ENCODE measurements at places on chromosomes 6 and 20.

DNA sequence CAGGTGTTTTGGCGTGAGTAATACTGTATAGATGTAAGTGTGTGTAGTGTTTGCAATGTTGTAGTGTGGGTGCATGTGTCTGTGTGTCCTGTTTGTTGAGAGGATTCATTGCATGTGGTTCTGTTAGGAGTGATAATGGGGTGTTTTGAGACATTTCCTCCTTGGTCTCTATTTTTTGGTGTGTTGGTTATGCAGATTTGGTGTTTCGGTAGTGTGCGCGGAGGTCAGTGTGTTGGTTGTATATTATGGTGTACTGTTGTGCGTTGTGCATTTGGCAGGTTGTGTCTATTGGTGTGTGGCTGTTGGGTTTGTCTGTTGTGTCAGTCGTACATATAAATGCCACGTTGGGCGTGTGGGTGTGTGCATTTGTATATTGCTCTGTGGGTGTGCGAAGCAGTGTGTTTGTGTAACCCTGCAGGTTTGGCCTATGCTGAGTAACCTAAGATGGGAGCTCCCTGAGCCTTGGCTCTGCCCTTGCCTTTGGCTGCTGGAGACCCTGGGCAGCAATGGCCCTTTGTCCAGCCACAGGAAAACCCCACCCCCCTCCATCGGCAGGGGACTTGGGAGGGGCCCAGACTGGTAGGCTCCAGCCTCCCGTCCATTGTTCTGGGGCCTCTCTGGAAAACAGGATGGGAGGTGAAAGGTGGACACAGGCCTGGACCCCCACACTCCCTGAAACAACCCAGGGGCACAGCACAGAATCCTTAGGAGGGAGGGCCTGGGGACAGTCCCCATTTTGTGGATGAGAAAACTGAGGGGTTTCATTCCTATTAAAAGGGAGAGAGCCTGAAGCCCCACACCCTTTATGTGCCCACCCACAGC lies 10.3 kb upstream of the ID1 start:
- DNase-seq: no peak

DNA sequence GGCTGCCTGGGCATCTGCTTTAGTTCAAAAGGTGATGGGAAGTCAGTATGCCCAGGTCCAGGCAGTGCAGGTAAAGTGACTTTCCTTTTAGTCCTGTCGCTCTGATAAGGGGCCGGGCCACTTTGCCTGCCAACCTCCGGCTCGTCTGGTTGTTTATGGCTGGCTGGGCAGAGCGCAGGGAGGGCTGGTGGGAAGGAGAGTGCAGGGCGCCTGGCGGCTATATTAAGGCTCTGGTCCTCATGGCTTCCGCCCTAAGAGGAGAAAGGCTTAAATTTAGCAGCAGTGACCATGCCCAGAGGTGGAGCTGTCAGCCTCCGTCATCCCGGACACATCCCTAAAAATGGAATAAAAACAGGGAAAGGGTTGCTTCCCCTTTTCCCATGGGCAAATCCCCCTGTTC lies 14.6 kb downstream of the GATA5 start:
- DNase-seq: no peak

GRCh38 chr20:6311841-6312655 lies 189.2 kb upstream of the FERMT1 start:
- no peak for DNase-seq

- no peak for DNase-seq
Observed at GRCh38 chr20:46749147-46749546, 39.7 kb downstream of the SLC2A10 start.

DNA sequence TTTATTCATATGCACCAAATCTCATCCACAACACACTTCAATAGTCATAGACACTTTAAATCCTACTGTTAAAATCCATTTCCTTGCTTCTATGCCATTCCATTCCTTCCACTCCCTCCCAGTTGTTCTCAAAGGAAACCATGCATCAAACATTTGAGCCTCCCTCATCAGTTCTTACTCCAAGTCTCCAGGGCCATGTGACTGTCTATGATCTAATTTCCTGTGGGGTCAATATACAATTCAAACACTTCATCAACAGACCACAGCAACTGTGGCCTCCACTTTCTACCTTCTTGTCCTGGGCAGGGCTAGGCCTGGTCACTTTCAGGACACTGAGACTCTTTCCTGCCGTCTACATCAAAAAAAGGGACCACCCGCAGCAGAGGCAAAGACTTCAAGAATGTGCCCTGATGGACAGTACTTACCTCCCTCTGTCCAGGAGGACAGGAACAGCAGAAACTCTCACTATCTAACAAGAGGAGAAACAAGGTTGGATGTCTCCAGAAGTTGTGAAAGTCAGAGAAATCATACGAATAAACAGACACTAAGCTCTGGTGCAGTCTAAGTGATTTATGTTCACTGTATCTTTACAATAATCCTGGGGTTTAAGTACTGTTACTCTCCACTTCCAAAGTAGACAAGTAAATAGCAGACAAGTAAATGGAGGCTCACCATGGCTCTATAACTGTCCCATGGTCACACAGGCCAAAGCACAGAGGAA lies 160.2 kb downstream of the QRSL1 start:
- DNase-seq: no peak

DNA sequence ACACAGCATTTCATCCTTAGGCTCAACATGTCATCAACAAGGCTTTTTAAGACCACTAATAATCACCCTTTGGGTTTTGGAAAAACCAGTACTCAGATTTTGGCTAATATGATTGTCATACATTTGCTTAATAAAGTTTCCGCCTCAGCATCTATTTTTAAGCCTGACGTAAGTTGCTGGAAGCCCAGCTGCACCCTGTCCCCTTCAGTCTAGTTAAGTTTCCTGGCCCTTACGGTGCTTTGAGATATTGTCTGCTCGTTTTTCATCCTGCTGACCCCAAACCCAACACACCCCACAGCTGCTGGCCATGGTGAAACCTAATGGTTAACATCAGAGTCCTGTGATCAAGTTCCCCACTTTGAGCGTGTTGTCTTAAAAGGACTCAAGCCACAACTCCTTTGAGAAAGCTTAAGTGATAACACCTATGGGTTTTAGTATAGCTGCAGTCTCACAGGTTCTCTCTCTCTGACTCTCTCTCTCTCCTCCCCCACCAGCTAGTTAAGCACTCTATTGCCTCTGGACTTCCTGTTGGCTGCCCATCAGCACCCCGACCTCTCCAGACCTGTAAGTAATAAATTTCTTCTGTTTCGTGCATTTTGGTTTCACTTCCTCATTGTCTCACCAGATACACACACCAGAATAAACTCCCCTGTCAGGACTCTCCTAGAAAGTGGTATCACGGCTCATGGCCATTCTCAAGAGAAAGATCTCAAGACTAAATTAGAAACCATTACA lies 802.0 kb downstream of the C6orf118 start:
- DNase-seq: no peak

- no peak for DNase-seq
Observed at GRCh38 chr6:49978332-49979226, 9.2 kb upstream of the DEFB113 start.

DNA sequence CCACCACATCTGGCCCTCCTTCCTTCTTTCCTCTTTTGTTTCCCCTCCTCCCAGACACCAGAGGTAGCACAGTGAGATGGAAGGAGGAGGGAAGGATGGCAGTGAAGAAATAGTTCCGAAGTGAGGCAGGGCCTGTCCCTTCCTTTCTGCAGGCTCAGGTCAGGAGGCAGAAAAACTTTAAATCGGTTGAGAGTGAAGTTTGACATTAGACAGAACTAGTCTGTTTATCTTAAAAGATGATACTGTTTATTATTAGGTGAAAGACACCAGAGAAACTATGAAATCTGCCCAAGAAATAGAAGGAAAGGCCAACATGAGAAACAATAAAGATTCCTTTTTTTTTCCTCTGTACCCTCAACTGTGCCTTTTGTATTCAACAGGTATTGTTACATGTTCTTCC lies 670.3 kb downstream of the UTRN start:
- DNase-seq: no peak

- DNase-seq: no peak
Observed at GRCh38 chr6:169618526-169619490, 83.0 kb downstream of the WDR27 start.

DNA sequence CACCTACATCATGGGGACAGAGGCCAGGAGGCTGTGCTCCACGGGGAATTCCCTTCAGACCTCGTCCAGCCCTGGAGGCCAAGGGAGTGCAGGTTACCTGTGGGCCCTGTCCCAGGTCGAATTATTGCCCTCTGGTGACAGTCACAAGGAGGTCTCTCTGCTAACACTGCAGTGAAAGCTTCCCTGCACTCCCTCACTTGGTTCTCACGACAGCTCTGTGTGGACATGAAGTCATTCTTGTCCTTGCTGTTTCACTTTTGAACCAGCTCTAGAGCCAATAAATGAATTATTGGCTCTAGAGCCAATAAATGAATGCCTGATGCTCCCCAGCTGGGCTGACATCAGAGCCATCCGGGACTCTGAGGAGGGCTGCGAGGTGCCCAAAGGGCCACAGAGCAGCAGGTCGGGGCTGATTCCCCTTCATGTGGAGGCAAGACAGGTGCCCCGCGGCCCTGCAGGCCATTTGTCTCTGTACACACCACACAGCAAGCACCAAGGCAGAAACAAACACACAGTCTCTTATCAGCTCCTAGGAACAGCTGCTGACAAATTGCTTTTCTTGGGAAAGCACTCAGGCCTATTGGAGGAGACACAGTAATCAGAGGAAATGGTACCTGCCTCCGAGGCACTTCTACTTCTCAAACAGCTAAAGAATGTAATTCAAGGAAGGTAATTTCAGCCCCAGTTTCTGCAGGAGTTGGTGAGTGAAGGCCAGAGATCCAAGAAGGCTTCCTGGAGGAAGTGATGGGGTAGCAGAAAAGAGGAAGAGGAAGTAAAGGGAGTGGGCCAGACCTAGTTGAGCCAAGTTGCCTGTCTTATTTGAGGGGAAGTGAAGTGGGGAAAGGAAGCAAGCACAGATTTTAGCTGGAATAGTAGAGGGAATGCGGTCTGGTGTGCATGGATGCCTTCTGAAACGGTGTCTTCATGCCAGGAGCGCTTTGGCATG lies 27.5 kb upstream of the TBXT start:
- DNase-seq: no peak

GRCh38 chr6:9224539-9224938 lies 789.2 kb upstream of the SLC35B3 start:
- no peak for DNase-seq

DNA sequence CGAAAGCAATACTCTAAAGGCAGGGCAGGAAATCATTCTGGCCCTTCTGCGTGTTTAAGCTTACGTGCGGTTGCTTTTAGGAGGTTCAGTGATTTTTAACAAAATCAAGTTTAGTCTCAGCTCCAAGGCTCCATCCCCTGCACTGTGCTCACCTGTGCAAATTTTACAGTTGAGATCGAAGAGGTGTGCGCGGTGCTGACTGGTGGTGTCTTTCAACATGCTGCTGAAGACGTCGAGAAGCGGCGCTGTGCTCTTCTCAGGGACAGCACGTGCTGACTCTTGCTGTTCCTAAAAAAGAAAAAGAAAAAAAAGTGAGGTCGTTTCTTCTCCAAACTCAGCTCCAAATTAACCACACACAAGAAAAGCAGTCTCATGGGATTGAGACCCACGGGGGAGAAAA lies 32.0 kb downstream of the DIDO1 start:
- DNase-seq: no peak

DNA sequence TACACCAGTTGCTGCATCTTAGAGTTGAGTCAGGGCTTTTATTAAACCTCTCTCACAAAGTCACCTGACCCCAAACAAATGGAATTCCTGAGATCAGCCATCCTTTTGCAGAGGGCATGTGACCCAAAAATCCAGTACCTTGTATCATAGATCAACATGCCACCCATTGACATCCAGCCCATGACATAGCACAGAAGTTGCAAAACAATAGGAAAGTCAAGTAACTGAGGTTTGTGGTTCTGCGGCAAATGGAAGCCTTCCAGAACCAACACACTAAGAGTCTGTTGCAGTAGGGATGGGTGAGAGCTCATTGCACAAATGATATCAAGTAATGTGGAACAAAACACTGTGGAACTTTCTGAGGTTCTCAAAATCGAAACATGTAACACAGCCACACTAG lies 111.2 kb downstream of the PDE7B start:
- no peak for DNase-seq

DNA sequence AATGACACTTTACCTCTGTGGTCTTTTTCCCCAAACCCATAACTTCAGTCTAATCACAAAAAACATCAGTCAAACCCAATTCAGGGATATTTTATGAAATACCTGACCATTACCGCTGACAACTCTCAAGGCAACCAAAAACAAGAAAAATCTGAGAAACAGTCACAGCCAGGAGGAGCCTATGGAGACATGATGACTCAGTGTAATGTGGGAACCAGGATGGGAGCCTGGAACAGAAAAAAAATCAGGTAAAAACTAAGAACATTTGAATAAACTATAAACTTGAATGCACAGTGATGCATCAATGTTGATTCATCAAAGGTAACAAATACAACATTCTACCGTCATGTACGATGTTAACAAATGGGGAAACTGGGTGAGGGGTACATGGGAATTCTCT lies 84.1 kb upstream of the TSHZ2 start:
- DNase-seq: no peak

GRCh38 chr6:115613488-115613887 lies 447.2 kb downstream of the FRK start:
- DNase-seq: no peak

DNA sequence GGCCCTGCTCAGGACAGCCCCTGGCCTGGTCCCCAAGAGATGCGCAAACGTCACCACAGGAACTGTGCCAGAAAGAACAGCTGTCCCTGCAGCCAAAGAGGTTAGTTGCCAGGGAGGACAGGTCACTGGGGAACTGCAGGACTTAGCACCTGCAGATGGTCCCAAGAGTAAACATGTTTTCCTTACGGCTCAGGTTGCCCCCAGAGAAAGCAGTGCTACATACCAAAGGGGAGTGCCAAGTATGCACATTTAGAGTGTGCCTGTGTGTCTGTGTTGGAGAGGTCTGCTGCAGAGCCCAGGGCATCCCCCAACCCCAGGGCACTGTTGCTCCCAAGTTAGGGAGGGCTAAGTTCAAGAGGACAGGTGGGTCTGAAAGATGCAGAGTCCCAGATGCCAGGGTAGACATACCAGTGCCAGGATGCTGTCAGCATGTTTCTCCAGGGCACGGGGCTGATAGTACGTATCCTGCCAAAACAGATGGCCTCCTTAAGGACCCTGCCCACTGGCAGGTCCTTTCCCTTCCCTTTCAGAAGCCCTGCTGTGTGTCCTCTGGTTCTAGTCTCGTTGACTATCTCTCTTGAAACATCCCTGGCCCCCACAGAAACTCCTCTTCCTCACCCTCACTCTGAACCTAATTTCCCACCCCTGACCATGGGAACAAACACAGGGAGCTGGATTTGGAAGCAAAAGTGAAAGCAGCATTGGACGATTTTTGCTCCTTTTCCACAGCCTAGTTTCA lies 1.3 kb downstream of the ABHD16A start:
- DNase-seq: no peak

DNA sequence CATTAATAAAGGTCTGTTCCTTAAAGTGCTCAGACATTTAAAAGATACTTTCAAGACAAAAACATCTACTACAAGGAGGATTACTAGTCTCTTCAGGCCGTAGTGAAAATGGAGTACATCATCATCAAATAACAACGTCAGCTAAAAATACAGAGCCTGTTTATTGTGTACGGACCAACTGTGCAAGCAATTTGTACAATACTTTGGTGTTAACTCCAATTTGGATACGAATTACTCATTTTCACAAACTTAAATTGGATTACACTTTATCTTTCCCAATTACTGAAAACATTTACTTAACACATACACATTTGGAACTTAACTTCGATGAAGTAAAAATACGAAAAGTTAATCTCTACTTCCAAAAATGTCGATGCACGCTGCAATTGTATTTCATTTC lies 802 bp downstream of the CYP39A1 start:
- no peak for DNase-seq

GRCh38 chr6:57303931-57304681 lies 13.3 kb upstream of the PRIM2 start:
- no peak for DNase-seq
